Cardiac muscle cell (in vitro differentiated cells and primary cell): ENCODE measurements at places on chromosomes 5 and 9. TPM values are rescaled to one million over a fixed set of nuclear protein-coding genes. Genes with fewer than 3 reads are reported as not detected.

DNA sequence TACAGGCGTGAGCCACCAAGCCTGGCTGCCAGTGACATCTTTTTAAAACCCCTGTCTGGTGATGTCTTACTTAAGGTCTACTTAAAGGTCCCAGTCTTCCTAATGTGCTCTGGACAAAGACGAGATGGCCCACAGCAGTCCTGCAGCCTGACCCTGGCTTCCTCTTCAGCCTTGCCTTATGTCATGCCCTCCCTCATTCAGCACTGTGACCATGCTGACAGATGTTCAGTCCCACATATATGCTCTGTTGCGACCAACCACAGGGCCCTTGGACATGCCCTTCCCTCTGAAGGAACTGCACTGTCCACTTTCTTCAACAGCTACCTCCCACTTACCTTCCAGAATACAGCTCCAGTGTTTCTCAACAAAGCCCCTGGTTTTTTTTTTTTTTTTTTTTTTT, 172.8 kb upstream of the PANK3 start:
- no peak for DNase-seq

GRCh38 chr9:137235424-137236237, 4.9 kb downstream of the SLC34A3 start:
- DNase-seq, result no peak

- no peak for DNase-seq
Measured at GRCh38 chr9:133713150-133713959, 24.8 kb downstream of the SARDH start.

DNA sequence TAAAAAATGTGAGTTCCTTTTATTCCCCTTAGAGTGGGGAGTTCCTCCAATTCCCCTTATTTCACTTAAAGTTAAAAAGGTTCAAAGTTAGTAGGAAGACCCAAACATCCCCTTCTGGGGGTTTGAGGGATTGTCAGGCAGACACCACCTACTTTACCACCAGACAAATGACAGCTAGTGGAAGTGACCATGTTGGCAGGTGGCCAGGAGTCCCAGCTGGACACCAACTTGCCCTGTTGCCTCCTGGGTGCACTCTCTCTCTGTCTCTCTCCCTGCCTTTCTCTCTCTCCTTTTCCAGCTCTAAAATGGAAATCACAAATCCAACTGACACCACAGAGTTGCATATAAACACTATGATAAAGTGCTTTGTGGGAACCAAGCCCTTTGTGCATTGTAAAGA, 307.7 kb upstream of the TLE4 start:
- no peak for DNase-seq

ADAMTS13 gene
- total RNA-seq, result 12.2 and 16.9 TPM in 2 replicates

TRAF1 gene
- 4.1 and 7.5 TPM in 2 replicates for total RNA-seq

DNA sequence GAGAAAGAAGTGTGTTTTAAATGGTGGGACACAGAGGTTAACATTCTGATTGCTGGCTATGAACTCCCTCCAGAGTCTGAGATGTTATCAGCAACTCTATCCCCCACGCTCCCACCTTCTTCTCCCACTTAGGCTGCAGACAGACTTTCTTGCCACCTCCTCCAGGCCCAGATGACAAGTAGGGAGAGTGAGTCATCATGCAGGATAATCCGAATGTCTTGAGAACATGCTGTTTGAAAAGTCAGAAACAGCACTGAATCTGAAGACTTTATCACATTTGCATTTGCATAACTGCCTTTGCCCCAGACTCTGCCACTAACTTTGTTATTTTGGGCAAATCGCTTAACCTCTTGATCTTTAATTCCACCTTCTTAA, 139.8 kb downstream of the ESM1 start:
- no peak for DNase-seq

AQP7 gene
- 3.8 and 5.5 TPM in 2 replicates for total RNA-seq

DNA sequence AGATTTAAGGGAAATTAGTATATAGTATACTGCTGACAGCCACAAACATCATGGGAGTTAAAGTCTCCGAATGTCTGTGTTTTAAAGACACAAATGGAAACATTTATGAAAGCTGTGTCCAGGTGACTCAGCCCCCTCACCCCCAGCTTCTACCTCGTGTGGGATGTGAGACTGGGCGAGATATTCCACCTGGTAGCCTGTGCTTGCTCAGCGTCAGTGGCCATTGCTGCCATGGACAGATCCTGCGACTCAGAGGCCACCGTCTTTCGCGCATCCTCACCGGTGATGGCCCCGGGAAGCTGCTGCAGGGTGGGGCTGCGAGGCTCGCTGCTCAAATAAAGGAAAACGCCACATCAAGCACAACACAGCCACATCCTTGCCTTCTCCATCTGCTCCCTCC, 31.2 kb upstream of the EXOC3 start:
- no peak for DNase-seq

TXNDC8 gene
- not detected in 2 replicates for total RNA-seq

GPR151 gene
- not detected in 2 replicates for total RNA-seq

- peak; percentile 4 for DNase-seq
Measured at GRCh38 chr5:169610606-169611005, 26.5 kb upstream of the DOCK2 start.

- no peak for DNase-seq
Measured at GRCh38 chr5:110351430-110351829, 375.0 kb downstream of the TMEM232 start.

AMBP gene
- not detected in 2 replicates for total RNA-seq

DNA sequence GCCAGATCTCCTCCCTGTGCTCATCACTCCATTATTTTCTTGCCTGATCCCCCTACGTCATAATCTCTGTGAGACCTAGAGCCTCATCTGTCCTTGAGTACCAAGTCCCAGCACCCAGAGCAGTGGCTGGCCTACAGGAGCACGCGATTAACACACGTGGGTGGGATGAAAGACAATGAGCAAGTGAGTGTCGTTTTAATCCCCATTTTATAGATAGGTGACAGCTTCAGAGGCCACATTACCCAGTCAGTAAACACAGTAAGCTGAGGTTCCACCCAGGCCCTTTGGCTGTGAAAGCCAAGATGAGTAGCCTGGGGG, 17.3 kb downstream of the TRUB2 start:
- no peak for DNase-seq

- no peak for DNase-seq
Measured at GRCh38 chr9:3736161-3736560, 210.4 kb upstream of the RFX3 start.

CNTFR gene
- total RNA-seq, result 23.1 and 29.8 TPM in 2 replicates

- DNase-seq, result peak; percentile 28
Measured at GRCh38 chr9:129962889-129963703, 79.9 kb downstream of the FNBP1 start.

- no peak for DNase-seq
Measured at GRCh38 chr5:59002162-59002825, 419.4 kb downstream of the RAB3C start.

DNA sequence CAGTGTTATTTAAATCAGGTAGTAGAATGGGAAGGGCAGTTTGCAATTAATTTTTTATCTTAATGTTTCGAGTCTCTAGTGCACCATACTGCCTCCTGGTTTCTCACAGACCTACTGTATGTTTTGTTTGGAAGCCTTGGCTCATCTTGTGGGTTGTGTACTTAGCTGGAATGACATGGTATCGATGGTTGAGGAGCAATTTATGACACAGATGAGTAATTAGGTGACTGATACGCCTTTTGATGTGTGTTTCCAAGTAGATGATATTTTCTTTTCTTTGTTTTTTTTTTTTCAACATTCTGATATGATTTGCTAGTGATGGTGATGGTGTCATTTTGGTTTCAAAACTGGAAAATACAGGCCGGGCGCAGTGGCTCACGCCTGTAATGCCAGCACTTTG, 16.1 kb downstream of the BASP1 start:
- DNase-seq, result no peak

RAI14 gene
- 11.6 and 12.8 TPM in 2 replicates for total RNA-seq

GRCh38 chr5:57986761-57987341, 473.0 kb downstream of the PLK2 start:
- DNase-seq, result peak; percentile 40

- no peak for DNase-seq
Measured at GRCh38 chr5:75200776-75201175, 35.9 kb downstream of the ANKRD31 start.

GRCh38 chr5:103867857-103868598, 305.4 kb upstream of the NUDT12 start:
- DNase-seq, result no peak

GRCh38 chr5:18216016-18216415, 581.8 kb downstream of the TAF11L14 start:
- DNase-seq, result no peak

HRCT1 gene
- not detected in 2 replicates for total RNA-seq

GRCh38 chr5:161446655-161447054, 99.9 kb downstream of the GABRB2 start:
- no peak for DNase-seq

GRCh38 chr9:120933310-120934055, 6.9 kb upstream of the TRAF1 start:
- DNase-seq, result no peak

DNA sequence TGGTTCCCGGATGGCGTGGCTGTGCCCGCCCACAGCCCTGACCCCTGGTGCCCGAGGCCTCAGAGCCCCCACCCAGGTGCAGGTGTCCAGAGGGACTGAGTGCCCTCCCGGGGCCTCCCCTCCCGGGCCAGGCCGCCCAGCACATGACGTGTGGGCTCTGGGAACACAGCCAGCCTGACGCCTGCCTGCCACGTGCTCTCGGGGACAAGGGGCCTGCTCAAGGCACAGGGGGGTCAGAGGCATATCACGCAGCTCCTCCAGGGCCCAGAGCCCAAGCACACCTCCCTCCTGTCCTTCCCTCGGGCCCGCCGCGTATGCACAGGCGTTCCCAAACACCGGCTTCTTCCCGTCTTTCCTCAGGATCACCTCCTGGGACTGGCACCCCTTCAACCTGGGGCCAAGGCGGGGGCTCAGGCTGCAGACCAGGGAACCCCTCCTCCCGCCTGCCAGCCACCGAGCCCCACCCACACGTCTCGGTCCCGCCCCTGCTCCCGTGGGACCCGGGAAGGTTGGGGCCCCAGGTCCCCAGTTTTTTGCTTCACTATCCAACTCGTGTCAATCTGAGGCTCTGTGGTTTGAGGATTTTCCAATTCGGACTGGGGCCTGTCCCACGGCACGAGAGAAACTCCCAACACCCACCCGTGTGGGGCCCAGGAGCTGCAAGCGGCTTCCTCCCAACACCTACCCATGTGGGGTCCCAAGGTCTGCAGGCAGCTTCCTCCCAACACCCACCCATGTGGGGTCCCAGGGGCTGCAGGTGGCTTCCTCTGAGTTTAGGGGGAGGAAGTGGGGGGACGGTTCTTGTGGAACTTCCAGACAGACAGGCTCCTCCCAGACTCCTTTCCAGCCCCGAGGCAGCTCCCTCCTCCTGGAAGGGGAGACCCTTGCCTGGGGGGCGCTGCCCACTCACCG, 1.5 kb downstream of the LCN10 start:
- peak; percentile 48 for DNase-seq

GRCh38 chr9:88302579-88303324, 85.5 kb upstream of the SPIN1 start:
- DNase-seq, result no peak

PLEKHG4B gene
- total RNA-seq, result 15.0 and 20.1 TPM in 2 replicates

GRCh38 chr9:88975966-88976889, 15.0 kb upstream of the S1PR3 start:
- DNase-seq, result peak; percentile 22

GABRP gene
- total RNA-seq, result 0.30 and 0.39 TPM in 2 replicates

DNA sequence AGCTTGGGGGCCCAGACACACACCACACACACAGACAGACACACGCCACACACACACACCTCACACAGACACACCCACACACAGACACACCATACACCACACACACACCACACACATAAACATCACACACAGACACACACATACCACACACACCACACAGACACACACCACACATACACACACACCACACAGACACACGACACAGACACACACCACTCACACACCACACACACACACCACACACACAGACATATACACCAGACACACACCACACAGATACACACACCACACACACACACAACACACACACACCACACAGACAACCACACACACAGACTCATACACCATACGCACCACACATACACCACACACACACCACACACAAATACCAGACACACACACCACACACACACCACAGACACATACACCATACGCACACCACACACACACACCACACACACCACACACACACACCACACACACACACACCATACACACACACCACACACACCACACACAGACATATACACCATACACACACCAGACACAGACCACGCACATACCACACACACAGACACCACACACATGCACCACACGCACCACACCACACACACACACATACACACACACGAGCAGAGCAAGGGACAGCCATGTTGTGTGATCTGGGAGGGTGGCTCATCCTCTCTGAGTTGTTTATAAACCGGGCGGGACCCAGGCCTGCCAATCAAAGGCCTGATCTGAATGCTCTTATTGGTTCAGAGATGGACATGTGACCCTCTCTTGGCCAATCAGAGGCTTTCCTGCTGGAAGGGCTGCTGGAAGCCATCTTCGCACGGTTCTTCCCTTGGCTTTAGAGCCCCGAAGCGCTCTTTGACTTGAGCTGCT, 148.3 kb downstream of the GAPVD1 start:
- DNase-seq, result peak; percentile 32

DNA sequence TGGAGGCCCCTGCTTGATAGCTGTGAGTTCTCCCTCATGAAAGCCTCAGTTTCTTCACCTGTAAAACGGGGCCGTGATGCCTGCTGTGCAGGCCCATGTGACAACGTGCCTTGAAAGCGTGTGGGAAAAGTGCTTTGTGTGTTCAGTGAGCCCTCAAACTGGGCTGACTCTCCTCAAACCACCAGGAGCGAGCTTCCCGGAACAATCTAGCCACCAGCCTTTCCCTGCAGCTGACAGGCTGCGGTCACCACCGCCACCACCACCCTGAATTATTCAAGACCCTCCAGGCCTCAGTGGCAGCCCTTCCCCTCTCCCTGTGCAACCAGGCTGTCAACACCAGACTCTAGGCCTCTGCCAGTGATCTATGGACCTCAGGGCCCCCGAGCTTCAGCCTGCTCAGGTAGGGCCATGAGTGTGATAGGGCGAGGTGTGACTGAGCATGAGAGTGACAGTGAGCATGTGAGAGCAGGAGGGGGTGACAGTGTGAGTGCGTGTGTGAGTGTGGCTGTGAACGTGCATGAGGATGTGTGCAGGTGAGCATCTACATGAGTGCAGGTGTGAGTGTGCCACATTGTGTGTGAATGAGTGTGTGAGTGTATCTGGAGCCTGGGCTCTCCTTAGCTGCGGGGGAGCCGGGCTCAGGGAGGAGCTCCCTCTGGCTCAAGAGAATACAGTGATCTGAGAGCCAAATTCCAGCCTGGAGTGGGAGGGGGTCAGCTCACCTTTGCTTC, 53.3 kb upstream of the PSD2 start:
- no peak for DNase-seq

PCDHGA12 gene
- total RNA-seq, result 1.7 and 6.1 TPM in 2 replicates

GRCh38 chr5:173645890-173646574, 29.6 kb upstream of the BOD1 start:
- no peak for DNase-seq
